ENCODE measurements at places on chromosomes 16 and 17. TPM values are rescaled to one million over a fixed set of nuclear protein-coding genes. Genes with fewer than 3 reads are reported as not detected.
A peak's percentile ranks its signal among the peaks of the same experiment; 100 is the strongest.

DNA sequence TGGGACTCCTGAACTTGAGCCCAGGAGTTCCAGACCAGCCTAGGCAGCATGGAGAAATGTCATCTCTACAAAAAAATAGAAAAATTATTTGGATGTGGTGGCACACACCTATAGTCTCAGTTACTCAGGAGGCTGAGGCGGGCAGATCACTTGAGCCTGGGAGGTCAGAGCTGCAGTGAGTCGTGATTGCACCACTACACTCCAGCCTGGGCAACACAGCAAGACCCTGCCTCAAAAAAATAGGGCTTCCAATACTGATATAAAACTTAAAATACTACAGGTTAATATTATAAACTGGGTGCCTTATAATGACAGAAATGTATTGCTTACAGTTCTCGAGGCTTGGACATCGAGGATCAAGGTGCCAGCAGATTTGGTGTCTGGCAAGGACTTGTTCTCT is 10.6 kb downstream of the CES2 start:
- H3K27me3 ChIP-seq, result peaks cover 23% of the 10 kb centered on the region
- no peak overlapping the region for H3K4me3 ChIP-seq
- peaks cover 12% of the 10 kb centered on the region for H3K4me1 ChIP-seq
- no peak overlapping the region for H3K27ac ChIP-seq

GRCh38 chr16:772959-773358 is 12.4 kb downstream of the MSLN start:
- no peaks in the 10 kb centered on the region for H3K36me3 ChIP-seq
- H3K27me3 ChIP-seq, result peaks cover 8% of the 10 kb centered on the region

TEX14 gene
- 0.33 TPM for total RNA-seq

DNA sequence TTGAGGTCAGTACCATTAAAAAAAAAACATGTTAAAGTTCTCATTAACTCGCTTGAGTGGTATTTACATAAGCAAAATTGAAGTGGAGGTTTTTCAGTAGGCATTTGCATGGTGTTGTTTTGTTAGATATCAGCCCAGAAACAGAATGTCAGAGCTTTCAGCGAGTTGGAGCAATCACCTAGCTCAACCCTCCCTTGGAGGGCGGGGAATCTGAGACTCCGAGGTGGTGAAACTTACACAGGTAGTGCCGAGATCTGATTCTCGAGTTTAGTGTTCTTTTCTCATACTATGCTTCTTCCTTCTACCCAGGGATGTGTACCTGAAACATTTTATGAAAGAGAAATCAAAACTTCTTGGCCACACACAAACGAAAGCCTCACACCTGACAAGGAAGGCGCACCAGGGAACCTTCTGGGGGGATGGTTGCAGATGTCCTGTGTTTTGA is 6.6 kb downstream of the SEC14L1 start:
- H3K27ac ChIP-seq, result peak overlapping the region; percentile 98
- peaks cover 36% of the 10 kb centered on the region for H3K4me1 ChIP-seq
- H3K36me3 ChIP-seq, result peaks cover 59% of the 10 kb centered on the region

DNA sequence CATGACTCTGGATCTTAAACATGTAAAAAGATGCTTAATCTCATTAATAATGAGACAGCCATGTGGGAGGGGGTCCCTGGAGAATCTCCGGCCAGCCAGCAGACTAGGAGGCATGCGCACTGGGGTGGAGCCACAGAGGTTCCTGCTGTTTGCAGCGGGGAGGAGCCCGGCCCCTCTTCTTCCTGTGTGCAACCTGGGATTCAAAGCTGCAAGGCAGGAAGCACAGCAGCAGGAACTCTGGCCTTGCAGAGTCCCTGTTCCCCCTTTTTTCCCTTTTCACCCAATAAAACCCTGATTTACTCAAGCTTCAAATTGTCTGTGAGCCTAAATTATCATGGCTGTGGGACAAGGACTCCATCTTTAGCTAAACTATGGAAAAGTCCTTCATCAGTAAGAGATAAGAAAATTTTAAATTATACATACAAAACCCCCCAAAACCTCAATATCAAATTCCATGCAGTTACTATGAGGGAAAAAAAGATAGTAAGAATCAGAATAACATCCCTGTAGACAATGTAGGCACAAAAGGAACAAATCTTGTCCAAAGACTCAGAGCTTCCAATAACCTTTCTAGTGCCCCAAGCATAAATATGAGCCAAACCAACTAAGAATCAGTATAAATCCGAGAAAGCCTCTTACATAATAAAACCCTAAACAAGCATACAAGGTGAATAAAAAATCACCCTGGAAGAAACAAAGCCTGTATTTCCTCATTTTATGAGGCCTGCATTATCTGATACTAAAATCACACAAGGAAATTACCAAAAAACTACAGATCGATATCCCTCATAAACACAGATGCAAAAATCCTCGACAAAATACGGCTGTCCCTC is 12.1 kb downstream of the CFDP1 start:
- peak overlapping the region; percentile 17 for H3K27ac ChIP-seq
- H3K4me3 ChIP-seq, result no peak overlapping the region
- peak; percentile 84 for DNase-seq
- H3K36me3 ChIP-seq, result no peaks in the 10 kb centered on the region
- H3K4me1 ChIP-seq, result no peaks in the 10 kb centered on the region

GRCh38 chr17:43553573-43553972 is 7.4 kb upstream of the ETV4 start:
- no peaks in the 10 kb centered on the region for H3K27me3 ChIP-seq
- no peaks in the 10 kb centered on the region for H3K36me3 ChIP-seq
- H3K4me3 ChIP-seq, result no peak overlapping the region
- H3K27ac ChIP-seq, result no peak overlapping the region
- no peak for DNase-seq

DNA sequence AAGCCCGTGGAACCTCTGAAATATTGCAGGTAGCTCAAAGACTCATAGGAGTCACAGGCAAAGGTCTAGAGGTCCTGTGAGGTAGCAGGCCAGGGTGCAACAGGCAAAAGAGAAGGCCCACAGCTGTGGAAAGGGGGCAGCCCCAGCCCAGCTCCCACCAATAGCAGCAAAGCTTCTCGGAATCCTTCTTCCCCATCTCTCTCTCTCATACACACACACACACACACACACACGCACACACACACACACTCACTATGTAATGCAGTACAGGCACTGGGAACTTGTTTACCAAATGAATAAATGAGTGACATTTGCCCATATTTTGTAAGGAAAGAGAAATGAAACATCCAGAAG is 16.8 kb upstream of the SUPT4H1 start:
- DNase-seq, result no peak
- no peaks in the 10 kb centered on the region for H3K4me1 ChIP-seq
- no peaks in the 10 kb centered on the region for H3K36me3 ChIP-seq

CAPNS2 gene
- not detected for total RNA-seq

DNA sequence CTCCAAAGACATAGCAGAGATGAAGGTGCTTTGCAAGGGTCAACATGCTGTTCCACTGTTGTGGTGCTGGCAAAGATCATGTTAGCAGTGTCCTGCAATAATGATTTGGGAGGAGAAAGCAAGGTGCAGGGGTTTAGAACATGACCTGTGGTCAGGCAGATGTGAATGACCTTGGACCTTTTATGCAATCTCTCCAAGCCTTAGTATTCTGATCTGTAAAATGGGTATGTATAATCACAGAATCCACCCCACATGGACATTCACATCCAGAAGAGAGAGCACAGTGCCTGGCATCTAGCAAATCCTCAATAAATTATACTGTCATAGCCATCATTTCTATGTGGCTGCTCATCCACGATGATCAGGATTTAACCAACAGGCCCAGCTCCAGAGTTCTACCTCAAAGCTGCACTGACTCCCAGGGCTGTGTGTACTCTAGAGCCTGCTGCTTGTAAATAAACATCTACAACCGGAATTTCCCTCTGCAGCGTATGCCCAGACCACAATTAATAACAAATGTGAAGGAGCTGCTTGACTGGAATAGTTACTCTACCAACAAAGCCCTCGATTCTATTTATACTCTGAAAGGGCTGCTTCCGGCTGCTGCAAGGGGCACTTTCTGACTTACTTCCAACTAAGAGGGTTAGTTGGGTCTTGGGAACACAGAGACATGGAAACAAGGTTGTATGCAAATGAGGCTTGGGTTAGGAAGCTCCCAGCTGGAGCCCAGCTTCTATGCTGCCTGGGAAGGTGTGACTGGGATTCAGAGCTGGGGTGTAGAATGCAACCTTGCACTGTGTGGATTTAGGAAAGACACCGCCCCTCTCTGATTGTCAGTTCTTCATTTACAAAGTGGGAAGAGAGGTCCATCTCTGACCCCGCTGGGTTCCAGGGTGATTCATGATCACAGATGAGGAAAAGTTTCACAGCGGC is 265.2 kb downstream of the XYLT1 start:
- H3K27ac ChIP-seq, result no peak overlapping the region
- no peak overlapping the region for H3K4me3 ChIP-seq
- no peaks in the 10 kb centered on the region for H3K27me3 ChIP-seq
- H3K4me1 ChIP-seq, result peaks cover 11% of the 10 kb centered on the region

- H3K27ac ChIP-seq, result no peak overlapping the region
- H3K4me1 ChIP-seq, result no peaks in the 10 kb centered on the region
- no peaks in the 10 kb centered on the region for H3K27me3 ChIP-seq
- H3K36me3 ChIP-seq, result no peaks in the 10 kb centered on the region
- H3K4me3 ChIP-seq, result no peak overlapping the region
- DNase-seq, result no peak
Measured at GRCh38 chr16:82726306-82726705, 99.5 kb downstream of the CDH13 start.

WNK4 gene
- 0.28 TPM for total RNA-seq

Data from sigmoid colon (tissue), 7 donors.